ENCODE measurements at places on chromosomes 2 and 18.

DNA sequence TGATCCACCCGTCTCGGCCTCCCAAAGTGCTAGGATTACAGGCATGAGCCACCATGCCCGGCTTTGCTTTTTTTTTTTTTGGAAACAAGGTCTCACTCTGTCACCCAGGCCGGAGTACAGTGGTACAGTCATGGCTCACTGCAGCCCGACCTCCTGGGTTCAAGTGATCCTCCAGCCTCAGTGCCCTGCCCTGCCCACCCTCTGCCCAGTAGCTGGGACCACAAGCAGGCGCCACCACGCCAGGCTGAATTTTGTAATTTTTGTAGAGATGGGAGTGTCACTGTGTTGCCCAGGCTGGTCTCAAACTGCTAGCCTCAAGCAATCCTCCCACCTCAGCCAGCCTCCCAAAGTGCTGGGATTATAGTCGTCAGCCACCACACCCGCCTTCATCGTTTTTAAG, 11.6 kb upstream of the PSD4 start:
- no peak for DNase-seq

DNA sequence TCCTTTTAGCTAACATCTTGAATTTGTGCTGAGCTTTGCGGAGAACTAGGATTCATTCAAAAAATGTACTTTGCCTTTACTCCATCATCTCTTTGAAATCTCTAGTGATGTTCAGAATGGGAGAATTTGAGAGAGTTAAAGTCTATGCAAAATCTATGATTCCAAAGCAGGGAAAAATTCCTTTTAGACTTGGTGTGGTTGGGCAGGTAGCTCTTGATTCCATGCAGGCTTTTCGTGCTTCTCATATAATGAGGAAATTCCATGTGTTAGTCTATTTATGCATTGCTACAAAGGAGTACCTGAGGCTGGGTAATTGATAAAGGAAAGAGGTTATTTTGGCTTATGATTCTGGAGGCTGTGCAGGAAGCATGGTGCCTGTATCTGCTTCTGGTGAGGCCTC, 258.9 kb upstream of the EPHA4 start:
- DNase-seq = no peak

DNA sequence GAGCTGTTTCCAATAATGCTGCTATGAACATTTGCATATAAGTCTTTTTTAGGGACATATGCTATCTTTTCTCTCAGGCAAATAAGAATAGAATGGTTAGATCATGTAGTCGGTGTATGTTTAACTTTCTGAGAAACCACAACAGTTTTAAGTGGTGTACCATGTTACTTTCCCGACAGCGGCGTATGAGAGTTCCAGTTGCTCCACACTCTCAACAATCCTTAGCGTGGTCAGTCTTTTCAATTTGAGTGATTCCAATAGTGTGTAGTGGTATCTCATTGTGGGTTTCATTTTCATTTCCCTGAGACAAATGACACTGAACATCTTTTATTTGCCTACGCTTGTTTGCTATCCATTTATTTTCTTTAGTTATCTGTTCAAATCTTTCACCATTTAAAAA, 149.5 kb downstream of the ACOXL start:
- DNase-seq = no peak

DNA sequence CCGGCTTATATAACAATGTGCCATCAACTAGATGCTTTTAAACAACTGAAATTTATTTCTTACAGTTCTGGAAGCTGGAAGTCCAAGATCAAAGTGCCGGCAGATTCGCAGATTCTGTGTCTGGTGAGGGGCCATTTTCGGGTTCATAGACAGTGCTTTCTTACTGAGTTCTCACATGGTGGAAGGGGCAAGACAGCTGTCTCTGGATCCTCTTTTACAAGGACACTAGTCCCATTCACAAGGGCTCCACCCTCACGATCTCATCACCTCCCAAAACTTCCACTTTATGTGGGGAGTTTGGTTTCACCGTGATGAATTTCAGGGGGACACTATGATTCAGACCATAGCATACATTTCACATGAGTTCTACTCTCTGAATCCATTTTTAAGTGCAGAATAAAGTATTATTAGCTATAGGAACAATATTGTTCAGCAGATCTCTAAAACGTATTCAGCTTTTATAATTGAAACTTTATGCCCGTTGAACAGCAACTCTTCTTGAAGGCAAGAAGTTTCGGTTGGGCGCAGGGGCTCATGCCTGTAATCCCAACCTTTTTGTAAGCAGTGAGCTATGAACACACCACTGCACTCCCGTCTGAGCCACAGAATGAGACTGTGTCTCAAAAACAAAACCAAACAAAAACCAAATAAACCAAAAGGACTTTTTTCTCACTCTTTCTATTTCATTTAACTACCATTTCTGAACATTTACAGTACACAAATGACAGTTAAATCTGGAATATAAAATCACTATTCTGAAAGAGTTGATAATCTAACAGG, 502.8 kb downstream of the CMPK2 start:
- DNase-seq = no peak

Measured in uterus (tissue), 4 donors.